ENCODE measurements at places on chromosomes 5 and 9.

DNA sequence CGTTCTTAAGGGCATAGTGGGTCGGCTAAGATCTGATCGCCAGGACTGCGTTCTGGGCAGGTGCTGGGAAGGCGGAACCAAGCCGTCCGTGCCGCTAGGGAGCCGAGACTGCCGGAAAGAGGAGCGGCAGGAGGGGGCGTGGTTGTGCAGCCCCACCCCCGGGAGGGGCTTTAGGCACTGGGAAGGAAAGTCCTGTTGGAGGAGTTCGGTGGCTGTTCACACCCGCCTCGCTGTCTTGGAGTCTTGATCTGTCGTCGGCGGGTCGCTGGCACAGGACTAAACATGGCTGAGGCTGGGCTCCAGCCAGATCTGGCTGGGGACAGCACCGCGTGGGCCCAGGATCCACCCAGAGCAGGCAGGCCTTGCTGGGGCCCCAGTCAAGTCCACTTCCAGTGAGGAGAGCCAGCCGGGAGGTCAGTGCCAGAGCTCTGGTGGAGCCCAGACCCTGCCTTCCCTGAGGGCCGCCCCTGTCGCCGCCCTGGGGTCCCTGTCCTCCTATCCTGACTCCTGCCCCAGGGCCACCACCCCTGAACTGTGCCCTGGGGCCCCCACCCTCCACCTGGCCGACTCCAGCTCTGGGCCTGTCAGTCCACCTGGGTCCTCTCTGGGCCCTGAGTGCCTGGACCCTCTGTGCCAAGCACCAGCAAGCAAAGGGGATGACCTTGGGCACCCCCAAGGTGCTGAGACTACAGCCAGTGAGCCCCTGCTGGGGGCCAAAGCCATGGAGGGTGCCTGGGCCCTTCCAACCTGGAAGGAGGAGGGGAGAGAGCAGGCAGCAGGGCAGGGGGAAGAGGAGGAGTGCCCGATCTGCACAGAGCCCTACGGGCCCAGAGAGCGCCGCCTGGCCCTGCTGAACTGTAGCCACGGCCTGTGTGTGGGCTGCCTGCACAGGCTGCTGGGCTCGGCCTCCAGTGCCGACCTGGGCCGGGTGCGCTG lies 4.5 kb downstream of the RNF208 start:
- no peak for DNase-seq

DNA sequence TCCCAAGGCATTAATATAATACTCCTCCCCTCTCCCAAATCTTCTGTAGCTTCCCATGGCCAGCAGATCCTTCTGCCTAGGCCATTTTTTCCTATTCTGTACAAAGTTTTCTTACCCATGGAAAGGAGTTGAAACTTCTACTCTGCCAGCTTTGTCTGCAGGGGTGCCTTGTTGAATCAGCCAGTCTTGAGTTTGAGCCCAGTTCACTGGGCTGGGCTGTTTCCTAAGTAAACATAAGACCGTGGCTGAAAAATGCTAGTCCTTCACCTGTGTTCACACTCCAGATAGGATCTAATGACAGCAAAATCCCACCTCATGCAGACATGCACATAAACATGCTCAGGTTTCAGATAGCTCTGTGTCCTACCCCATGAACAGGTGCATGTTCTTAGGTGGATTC lies 10.4 kb downstream of the TEX48 start:
- no peak for DNase-seq

- no peak for DNase-seq
Observed at GRCh38 chr5:127136908-127137307, 63.6 kb upstream of the C5orf63 start.

DNA sequence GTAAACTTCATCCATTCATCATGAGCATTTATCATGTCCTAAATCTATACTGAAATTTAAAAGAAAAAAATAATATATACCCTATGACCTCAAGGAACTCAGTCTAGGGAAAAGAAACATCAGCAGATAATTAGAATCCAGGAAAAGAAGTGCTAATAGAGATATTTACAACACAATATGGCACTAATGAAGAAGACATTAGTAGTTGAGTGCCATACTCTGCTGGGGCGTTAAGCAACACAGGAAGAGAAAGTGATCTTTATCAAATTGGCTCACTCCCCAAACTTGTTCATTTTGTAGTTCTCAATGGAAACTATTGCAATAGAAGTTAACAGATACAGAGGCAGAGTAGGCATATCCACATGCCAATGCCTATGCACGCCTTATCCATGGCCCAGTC lies 27.5 kb downstream of the GABRA6 start:
- no peak for DNase-seq

DNA sequence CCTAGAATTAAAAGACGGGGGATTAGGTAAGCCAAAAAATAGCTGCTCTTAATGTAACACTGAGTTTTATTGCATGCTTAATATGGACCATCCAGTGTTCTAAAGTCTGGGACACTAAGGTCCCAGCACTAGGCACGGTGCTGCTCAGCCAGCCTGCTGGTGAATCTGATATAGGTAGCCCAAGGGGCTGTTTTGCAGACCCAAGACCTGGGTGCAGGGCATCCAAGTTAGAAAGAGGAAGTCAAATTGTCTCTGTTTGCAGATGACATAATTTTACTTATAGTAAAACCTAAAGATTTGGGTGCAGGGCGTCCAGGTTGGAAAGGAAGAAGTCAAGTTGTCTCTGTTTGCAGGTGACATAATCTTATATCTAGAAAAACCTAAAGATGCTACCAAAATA lies 17.8 kb downstream of the IFNA5 start:
- DNase-seq: no peak

DNA sequence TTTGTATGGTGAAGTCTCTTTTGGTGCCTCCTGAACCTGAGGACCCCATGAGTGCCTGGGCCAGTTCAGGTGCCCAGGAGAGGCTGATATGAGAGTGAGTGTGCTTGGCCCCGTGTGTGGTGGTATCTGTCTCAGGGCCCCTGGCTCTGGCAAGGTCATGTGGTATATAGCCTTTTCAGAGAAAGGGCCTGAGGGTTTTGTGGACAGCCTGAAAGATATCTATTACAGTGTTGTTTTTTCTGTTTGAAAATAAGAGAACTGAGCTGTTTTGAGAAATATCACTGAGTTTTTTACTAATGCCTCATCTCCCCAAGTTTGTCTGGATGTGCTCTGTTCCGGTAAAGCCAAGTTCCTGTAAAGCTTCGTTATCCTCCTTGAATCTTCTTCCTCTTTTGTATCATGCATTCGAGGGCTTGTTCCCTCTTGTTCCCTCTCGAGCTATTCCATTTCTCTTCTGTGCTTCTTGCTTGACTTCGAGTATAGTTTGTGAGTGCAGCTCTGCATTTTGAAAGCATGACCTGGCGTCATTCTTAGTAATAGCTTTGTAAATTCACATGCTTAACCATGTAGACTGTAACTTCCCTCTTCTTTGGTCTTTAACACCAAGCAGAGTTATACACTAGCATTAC lies 122.3 kb downstream of the MAST4 start:
- DNase-seq: no peak

DNA sequence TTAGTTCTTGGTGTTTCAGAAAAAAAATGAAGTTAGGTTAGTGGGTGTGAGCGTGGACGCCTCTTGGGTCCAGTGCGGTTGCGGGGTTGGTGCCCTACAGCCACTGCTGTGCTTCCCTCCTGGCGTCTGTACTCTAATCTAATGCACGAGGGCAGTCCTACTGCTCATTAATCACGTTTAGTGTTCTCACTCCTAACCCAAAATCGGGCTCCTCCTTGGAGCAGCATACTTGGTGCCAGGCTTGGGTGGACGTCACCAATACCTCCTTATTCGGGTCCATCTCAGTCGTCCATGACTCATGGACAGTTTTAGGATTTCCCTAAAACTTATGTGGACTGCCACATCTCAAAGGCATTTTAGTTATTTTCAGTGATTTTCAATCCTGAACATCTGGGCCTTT lies 41.6 kb downstream of the TRIO start:
- DNase-seq: no peak
